ENCODE measurements at places on chromosomes 13 and 19. TPM values are rescaled to one million over a fixed set of nuclear protein-coding genes. Genes with fewer than 3 reads are reported as not detected.

The ODAD3 gene
- 1.9 TPM for total RNA-seq

The SHISA7 gene
- 0.03 TPM for total RNA-seq

DNA sequence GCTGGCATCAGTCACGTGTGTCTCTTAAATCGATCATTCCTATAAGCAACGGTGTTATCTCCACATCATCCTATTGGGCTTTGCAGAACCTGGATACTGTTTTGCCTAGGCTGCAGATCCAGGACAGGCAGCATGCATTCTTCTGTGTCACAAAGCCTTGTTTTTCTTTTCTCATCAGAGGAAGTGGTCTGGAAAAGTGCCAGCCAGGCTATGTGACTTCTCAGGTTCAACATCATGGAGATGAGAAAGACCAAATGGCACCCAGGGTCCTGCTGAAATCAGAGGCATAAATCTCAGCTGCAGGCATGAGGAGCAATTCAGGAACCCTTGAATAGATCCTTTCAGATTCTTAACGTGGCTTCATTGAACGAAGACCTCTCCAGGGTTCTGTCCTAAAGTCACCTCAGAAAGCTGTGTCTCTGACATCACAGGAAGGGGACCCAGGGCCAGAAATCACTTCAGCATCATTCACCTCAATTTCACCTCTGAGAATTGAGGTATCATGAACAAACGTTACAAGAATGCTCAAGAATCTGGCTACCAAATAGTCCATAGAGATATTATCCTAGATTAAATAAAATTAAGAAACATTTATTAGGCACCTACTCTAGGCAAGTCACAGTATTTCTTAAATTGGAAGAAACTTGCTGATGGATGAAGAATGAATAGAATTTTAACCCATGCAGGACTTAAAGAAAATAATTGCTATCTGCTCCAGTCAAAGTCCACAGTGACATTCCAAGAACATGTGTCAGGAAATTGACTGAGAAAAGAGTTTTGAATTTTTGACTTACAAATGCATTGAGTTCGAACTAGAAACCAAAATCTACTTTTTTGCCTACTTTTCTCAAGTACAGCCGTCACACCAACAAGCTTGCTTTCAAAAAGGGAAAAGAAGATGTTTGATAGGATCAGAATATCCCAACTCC lies 124.1 kb downstream of the COG6 start:
- no peak overlapping the region for H3K27ac ChIP-seq
- no peak for DNase-seq
- no peaks in the 10 kb centered on the region for H3K4me1 ChIP-seq
- no peak overlapping the region for H3K4me3 ChIP-seq

DNA sequence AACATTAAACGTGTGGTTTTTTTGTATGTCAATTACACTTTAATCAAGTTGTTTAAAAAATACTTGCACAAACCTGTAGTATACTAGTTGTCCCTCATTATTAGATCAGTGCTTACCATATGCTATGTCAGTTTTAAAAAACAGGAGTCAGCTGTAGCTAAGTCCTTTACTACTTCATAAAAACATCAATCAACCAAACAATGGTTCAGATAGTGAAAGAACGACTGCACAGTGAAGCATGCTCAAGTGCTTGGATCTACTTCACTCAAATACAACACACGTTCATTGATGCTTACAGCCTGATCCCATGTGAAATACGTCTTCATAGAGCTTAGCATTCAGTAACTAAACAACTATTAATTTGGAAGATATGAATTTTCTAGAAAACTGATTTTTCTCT lies 225.0 kb downstream of the FGF14 start:
- H3K27me3 ChIP-seq = no peaks in the 10 kb centered on the region
- H3K27ac ChIP-seq = no peak overlapping the region
- no peaks in the 10 kb centered on the region for H3K4me1 ChIP-seq
- H3K4me3 ChIP-seq = no peak overlapping the region
- H3K36me3 ChIP-seq = no peaks in the 10 kb centered on the region

- H3K4me1 ChIP-seq = peaks cover 69% of the 10 kb centered on the region
- no peak overlapping the region for H3K4me3 ChIP-seq
- DNase-seq = no peak
Observed at GRCh38 chr19:4717966-4718701, 5.5 kb downstream of the DPP9 start.

DNA sequence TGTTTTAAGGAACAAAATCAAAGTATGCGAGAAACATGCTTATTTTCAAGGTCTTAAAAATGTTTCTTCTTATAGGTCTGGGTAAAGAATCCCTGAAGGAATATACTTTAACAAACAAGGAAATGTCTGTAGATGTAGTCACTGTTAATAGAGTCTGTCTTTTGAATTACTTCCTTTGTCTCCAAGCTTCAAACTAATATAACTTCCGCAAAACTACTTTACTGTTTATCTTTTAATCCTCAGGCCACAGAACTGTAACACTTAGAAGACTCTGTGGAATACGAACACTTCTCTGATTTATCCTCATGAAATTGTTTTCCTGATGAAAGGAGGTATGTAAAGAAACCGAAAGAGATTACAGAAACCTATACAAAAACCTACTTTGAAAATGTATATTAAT lies 316.0 kb downstream of the PCDH9 start:
- H3K27me3 ChIP-seq = no peaks in the 10 kb centered on the region
- H3K4me1 ChIP-seq = no peaks in the 10 kb centered on the region
- H3K4me3 ChIP-seq = no peak overlapping the region
- H3K27ac ChIP-seq = no peak overlapping the region
